ENCODE measurements at places on chromosomes 1 and 21.

- no peak for DNase-seq
Measured at GRCh38 chr1:178241837-178242236, 147.9 kb downstream of the RASAL2 start.

GRCh38 chr1:89710498-89711139 is 77.7 kb downstream of the LRRC8C start:
- no peak for DNase-seq

- DNase-seq, result peak; percentile 30
Measured at GRCh38 chr1:54310439-54311328, 95.5 kb downstream of the SSBP3 start.

DNA sequence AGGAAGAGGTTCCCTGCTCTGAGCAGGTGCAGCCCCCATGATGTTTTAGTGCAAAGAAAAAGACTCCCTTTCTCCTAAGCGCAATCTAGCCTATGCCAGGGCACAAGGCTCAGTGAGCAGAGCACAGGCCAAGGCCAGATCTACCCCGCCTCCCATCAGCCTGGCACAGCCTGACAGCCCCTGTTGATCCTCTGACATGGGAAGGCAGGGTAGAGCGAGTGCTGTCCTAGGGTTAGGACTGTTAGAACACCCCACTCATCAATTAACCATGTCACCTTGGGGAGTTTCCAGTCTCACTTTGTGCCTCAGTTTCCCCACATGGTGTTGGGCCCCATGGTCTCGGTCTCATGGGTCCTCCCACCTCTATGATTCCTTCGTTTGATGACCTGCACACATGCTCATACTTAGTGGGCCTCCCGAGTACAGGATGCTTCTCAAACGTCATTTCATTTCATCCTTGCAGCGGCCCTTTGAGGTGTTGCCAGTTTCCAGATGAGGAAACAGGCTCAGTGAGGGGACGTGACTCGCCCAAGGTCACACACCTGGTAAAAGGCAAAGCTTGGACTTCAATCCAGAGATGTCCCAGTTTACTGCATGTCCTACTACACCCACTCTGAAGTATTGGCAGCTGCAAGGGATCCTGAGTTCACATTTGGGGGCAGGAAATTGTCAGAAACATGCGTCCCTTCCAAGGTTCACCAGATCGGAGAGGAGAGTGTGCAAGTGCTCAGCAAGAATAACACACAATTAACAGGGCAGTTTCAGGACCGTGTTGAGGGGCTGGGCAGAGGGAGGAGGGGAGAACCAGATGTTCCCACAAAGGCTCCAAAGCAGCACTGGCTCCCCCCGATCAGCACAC is 213.3 kb downstream of the TRABD2B start:
- no peak for DNase-seq

All from fibroblast of skin of right biceps (primary cell).